Vagina (tissue), 2 donors: ENCODE measurements at places on chromosomes 1 and 21.
A peak's percentile ranks its signal among the peaks of the same experiment; 100 is the strongest.

- no peak for DNase-seq
Observed at GRCh38 chr1:205832326-205832751, 17.6 kb downstream of the PM20D1 start.

- no peak for DNase-seq
Observed at GRCh38 chr1:37764414-37764825, 500 bp downstream of the EPHA10 start.

GRCh38 chr1:15141935-15142539, 11.5 kb upstream of the TMEM51 start:
- no peak for DNase-seq

- DNase-seq: no peak
Observed at GRCh38 chr1:110462964-110463363, 12.0 kb downstream of the PROK1 start.

GRCh38 chr21:39363607-39364555, 15.0 kb upstream of the HMGN1 start:
- DNase-seq: no peak

- no peak for DNase-seq
Observed at GRCh38 chr1:231348442-231348841, 10.3 kb downstream of the SPRTN start.

- no peak for DNase-seq
Observed at GRCh38 chr1:230094746-230095145, 27.7 kb downstream of the GALNT2 start.

DNA sequence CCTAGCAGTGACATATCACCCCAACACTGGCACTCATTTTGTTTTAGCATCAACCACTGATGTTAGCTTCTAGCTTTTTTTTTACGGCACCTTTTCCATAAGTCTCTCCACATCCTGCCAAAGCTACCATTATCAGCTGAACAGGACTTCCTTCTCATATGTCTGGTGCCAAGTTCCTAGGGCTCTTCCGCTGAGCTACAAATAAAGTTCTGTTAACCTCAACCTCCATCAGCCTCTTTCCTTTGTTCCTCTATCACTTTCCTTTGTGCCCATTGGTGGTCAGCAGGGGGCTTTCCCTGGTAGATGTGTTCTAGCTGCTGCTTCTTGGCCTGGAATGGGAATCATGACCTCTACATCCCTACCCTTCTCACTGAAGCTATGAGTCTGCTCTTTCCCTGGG, 163.8 kb downstream of the FAF1 start:
- no peak for DNase-seq

GRCh38 chr1:209815490-209815889, 9.5 kb upstream of the IRF6 start:
- no peak for DNase-seq

DNA sequence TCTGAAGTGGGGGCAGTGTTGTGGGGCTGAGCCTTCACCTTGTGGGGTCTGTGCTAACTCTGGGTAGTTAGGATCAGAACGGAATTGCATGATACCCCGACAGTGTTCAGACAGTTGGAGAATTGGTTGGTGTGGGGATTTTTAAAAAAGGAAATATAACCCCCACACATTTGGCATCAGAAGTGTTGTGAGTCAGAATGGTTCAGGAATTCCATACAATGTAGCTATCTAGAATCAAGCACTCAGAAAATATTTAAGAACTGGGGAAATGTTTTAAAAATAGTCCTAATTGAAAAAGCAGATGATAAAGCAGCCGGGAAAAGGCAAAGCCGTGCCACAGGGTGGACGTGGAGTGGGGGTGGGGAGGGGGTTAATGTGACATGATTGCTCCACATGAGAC, 6.5 kb upstream of the S100A7 start:
- DNase-seq: peak; percentile 9

- no peak for DNase-seq
Observed at GRCh38 chr1:194342484-194343262, 1156.3 kb upstream of the B3GALT2 start.

GRCh38 chr1:206563367-206564207, 48.7 kb downstream of the EIF2D start:
- DNase-seq: no peak

- DNase-seq: no peak
Observed at GRCh38 chr21:45698493-45699184, 55.1 kb downstream of the PCBP3 start.

DNA sequence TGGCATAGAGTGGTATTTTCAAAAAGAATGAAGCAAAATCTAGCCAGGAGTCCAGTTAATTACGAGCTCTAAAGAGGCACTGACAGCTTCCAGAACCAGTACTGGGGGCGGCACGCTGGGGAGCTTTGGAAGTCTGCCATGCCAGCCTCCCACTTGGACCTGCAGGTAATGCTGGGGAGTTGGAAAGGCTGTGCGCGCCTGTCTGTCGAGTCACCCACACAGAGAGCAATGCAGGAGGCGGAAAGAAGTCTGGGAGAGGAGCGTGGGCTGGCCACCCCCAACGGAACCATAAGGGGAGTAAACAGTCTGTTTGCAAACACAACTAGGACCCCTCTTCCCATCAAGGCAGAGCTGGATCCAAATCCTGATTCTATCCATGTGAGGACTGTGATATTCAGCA, 84.5 kb downstream of the BEND5 start:
- no peak for DNase-seq

DNA sequence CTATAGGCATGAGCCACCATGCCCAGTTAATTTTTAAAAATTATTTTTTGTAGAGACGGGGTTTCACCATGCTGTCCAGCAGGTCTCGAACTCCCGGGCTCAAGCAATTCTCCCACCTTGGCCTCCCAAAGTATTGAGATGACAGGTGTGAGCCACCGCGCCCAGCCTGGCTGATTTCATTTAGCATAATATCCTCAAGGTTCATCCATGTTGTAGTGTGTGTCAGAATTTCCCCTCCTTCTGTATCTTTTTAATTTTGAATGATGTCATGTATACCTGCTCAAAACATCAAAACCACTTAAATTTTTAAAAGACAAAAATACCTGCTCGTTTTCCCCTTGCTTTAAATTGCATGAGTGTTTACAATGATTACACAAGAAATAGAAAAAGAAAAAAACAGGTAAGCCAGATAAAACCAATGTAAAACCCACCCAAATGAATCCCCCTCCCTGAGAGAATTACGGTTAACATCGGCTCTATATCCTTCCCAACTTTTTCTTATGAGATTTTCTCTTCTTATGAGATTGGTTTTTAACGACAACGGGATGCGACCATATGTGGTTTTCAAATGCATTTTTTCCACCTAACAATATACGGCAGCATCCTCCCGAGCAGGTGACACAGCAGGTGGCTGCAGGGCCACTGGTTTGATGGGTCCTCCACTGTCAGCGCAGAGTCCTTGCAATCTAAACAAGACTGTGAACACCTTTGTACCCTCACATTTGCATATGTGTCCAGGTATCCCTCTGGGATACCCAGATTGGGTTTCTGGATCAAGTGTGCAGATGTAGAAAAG, 22.1 kb downstream of the IFFO2 start:
- no peak for DNase-seq

- DNase-seq: peak; percentile 25
Observed at GRCh38 chr1:14010476-14010875, 310.5 kb downstream of the PRDM2 start.

DNA sequence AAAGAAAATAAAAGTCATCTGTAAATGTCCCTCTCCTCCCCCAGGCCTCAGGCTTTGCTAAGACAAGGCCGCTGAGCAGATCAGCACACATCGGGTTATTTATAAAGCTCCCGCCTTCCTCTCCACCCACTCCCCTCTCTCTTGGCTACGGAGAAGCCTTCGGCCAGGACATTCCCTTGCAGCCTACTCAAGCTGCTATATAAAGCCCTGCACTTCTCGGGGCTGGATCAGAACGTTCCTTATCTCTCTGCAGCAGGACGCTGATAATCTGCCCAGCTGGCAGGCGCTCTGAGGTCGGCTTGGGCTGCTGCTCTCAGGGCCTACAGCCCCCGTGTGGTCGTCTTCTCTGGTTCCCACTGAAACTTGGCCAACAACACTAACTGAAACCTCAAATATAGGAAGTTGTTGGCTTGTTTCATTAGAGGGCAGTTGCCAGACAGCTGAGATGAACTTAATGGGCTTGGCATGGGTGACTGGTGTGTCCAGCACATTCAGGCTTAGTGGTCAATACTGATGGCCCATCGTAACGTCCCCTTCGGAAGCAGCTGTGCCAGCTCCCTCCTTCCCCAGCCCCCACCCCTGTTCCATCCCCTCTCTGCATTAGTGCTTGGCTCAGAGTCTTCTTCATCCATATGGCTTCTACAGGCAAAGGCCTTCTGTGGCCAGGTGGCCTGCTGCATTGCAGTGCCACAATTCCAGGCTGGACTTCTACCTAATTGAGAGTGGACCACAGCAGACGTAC, 64.6 kb downstream of the IER5 start:
- no peak for DNase-seq

DNA sequence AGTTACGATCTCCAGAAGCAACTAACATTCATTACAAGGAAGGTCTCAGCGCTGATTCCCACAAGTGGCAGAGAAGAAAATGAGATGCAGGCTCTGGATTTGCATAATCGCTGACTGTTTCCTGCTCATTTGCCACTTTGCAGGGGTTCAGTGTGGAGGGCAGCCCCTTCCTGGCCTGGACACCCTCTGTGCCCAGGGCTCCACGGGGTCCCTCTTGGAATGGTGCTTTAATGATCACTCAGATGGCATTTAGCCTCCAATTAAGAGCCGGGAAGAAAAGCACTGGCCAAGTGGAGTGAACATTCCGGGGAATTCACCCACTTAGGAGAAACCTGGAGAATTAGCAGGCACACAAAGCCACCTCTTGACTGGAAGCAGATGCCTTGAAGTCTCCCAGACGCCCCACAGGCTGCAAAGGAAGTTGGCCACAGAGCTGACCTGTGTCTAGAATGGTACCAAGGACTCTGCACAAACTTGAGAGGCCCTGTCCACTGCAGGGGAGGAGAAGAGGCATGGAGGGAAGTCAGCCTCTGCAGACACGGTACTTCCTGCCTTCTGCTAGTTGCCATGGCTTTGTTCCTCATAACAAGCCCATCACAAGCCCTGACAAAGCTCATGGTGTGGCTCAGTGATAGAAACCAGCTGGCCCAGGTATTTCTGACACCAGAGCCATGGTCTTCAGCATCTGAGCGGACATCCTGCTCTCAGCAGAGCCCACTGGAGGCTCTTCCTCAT, 157.2 kb downstream of the KAZN start:
- DNase-seq: no peak

GRCh38 chr21:29557200-29557599, 258.5 kb downstream of the BACH1 start:
- DNase-seq: no peak

- no peak for DNase-seq
Observed at GRCh38 chr1:41370225-41370624, 9.0 kb downstream of the FOXO6 start.

- no peak for DNase-seq
Observed at GRCh38 chr1:153919876-153920852, 2.6 kb downstream of the GATAD2B start.

DNA sequence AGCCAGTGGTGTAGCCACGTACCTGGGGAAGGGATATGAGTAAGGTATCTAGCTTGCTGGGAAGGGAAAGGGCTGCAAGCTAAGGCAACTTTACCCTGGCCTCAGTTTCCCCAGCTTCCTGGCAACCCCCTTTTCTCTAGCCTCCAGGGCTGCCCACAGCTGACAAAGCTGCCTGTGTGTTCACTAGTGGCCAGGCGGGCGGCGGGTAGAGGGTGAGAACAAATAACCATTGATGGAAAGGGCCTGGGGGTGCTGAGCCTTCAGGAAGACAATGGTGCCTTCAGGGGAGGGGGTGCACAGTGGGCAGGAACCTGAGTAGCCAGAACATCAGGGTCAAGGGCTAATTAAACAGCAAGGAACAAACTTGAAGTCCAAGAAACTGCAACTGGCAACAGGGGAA, 6.1 kb downstream of the CERS2 start:
- no peak for DNase-seq

DNA sequence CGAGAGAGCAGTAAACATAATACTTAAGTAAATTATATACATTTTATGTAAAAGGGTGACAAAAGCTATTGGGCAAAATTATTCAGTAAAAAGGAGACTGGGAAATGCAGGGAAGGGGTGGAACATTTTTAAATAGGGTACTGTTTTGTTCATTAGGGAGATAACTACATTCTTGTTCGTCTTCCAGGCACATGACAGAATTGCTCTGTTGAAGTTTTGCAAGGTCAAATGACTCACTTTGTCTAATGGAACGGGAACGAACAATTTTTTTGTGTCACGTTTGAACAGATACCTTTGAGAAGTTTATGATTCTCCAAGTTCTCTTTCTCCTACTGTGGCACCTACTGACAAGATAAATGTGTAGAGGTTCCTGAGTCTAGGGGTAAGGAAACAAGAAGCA, 382.3 kb upstream of the ZRANB2 start:
- no peak for DNase-seq

DNA sequence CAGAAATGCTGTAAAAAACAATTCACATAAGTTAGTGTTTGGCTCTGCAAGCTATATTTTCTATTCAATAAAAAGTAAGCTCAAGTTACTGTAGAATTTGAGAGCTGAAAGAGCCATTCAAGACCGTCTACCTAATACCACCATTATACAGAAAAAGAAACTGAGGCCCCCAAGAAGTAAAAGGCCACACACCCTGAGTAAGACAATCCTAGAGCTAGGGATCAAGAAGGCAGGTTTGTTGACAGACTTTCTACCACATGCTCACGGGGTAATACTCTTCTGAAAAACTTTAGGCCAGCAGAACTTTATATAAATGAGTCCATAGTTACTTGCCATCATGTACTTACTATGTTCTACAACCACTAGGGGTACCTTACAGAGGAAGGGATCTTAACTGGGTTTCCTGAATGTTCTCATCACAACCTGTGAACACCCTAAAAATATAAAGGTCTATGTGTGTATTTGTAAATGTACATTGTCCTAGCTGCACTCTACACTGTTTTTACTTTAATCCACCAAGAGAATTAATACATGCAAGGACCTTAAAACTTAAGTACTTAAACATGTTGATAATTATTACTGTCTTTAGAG, 2.7 kb downstream of the PSMG1 start:
- no peak for DNase-seq

- DNase-seq: no peak
Observed at GRCh38 chr1:14263225-14263624, 335.3 kb upstream of the KAZN start.

- DNase-seq: no peak
Observed at GRCh38 chr1:56516539-56517252, 62.7 kb downstream of the PLPP3 start.

DNA sequence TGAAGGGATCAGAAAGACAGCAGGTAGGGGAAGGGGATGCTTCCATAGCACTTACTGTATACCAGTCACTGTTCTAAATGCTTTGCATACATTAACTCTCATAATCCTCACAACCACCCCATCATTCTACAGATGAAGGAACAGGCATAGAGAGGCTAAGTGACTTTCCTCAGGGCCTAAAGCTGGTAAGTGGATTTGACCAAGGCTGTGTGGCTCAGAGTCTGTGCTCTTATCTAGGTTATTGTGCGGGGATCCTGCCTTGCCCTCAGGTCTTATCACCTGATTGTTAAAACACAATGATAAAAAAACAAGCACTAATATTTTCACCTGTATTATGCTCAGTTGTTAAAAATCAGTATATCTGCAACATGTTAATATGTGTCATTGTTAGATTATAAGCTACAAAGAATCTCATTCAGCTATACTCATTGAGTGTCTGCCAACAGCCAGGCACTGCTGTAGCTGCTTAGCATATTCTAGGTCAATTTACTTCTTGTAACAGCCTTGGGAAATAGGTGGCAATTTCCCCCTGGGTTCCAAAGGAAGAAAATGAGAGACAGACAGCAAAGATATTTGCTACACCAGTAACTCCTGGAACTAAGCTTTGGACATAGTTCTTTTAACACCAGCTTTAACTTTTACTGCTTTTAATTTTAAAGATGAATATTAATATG, 38.6 kb upstream of the RBM15 start:
- DNase-seq: no peak

- no peak for DNase-seq
Observed at GRCh38 chr1:10597492-10598388, 123.0 kb downstream of the PEX14 start.
